ENCODE measurements at places on chromosomes 16 and 17.

DNA sequence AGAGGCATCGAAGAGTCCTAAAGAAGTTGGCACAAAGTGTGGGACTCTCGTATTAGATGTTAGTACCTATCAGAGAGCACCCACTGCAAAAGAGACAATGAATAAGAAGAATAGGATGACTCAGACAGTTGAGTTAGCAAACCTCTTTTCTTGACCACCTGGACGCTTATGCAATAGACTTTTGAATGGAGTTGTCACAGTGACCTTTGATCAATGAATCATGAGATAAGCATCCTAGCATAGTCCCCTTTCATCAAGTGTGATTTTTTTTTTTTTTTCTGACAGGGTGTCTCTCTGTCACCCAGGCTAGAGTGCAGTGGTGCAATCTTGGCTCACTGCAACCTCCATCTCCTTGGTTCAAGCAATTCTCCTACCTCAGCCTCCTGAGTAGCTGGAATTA lies 1417.9 kb upstream of the GOT2 start:
- DNase-seq, result no peak

- DNase-seq, result no peak
These were observed 34.3 kb downstream of the HEATR3 start for GRCh38 chr16:50099957-50100648.

DNA sequence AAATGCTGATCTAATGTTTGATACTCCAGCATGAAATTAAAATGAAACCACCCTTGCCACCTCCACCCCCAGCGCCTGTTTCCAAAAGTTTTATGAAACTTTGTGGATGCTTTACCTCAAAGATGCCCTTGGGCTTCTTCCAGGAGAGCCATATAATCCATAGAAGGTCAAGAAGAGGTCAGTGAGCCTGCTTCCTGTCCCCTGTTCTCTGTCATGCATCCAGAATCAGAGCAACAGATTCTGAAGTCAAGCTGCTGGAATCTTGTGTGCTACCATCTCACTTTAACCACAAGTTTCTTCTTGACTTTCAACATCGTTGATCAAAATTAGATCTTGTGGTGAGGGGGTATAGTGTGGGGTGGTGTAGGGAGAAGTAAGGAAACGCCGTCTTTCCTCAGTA lies 8.6 kb downstream of the GOSR2 start:
- DNase-seq, result no peak

GRCh38 chr16:2535625-2536013 lies 2.2 kb upstream of the PDPK1 start:
- DNase-seq, result peak; percentile 71

DNA sequence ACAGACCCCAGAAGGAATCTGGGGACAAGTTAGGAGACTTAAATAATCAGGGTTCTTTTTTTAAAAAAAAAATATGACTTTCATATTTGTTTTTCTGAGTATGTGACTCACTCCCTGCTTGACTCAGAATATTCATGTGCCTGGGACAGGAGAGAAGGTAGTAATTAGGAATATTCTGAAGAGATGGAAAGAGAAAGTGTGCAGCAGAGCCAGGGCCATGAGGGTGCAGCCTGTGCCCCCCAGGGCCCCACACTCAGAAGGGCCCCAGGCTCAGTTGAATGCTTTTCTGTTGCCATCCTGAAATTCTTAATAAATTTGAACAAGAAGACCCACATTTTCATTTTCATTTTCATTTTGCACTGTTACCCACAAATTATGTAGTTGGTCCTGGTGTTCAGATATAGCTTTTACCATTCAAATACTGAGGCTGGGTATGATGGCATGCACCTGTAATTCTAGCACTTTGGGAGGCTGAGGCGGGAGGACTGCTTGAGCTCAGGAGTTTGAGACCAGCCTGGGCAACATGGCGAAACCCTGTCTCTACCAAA lies 11.5 kb upstream of the LONP2 start:
- peak; percentile 4 for DNase-seq

DNA sequence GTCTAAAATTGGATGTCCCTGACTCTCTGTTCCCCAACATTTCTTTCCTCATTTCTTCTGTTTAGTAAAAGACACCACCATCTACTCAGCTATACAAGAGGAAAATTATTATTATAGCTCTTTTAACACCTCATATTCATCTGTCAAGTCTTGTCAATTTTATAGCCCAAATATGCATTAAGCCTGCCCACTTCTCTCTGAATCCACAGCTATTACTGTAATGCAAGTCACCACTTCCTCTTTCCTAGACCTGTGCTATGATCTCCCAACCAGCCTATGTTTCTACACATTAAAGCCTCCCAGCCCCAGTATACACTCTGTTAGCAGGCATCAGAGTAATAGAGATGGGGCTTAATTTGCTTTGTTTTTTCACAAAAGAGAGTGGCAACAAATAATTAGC lies 252.9 kb downstream of the GRIN2A start:
- DNase-seq, result no peak

GRCh38 chr16:80824623-80825364 lies 20.4 kb upstream of the CDYL2 start:
- peak; percentile 47 for DNase-seq

DNA sequence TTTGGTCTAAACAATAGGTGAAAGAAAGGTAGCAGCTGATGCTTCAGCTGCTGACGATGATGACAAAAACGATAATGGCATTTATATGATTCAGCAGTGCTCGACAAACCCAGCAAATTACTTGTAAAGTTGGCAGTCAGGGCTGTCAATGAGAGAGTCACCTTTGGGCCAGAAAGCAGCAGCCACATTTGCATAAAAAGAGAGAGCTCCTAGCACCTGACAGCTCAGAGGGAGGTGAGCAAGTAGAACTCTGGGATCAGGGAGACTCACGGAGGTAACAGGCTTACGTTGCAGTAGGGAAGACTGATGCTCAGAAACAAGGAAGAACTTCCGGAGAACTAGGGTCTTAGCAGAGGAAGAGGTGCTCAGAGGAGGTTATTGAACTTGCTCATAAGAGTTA lies 291.9 kb upstream of the ZFHX3 start:
- no peak for DNase-seq

DNA sequence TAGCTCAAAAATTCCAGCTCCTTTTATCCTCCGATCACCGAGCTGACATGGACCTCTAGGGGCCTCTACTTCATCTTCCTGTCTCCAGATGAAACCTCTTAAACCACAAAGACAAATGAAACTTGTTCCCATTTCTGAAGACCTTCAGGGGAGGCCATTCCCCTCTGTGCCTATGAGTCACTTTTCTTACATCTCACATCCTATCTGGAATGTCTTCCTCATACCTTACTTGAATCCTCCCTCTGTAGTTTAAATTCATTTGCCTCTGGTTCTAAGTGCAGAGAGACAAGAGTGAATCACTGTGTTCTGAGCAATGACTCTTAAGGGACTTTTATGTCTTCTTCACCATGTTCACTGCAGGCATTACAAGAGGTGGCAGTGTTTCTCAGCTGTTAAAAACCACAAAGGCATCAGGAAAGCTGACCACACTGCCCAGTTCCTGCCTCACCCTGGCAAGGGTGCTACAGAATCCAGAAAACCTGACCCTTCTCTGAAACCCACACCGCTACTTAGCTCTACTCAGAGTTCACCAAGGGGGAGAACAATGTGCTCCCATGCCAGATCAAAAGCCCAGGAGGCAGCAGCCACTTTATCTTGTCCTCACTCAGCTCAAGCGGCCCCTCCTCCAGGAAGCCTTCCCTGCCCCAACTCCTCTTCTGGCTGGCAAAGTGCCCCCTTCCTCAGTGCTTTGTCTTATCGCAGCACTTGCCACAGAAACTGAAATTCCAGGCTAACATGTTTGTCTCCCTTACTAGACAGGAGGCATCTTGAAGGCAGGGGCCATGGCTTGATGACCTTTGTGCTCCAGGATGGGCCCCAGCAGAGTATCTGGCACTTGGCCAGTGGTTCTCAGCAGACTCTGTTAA lies 6.4 kb downstream of the CUEDC1 start:
- DNase-seq, result peak; percentile 99

DNA sequence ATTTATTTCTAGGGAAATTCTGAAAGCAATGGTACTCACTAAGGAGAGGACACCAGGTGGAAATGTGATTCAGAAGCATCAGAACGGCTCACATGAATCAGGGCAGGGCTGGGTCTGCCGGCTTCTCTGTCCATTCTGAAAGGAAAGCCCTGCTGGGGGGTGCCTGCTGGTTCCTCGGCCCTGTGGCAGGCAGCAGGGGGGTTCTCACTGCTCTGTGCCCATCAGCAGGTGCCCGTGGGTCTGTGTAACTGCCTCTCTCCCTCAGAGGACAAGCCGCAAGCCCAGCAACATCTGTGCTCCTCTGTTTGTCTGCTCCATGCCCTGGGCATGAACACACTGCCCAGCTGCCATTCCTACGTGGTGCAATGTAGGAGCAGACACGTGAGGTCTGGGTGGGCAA lies 74.9 kb upstream of the ZNF423 start:
- DNase-seq, result no peak

- DNase-seq, result no peak
These were observed 45.0 kb downstream of the SLC5A11 start for GRCh38 chr16:24890746-24891145.

- no peak for DNase-seq
These were observed 186.7 kb downstream of the MSI2 start for GRCh38 chr17:57442914-57443571.

DNA sequence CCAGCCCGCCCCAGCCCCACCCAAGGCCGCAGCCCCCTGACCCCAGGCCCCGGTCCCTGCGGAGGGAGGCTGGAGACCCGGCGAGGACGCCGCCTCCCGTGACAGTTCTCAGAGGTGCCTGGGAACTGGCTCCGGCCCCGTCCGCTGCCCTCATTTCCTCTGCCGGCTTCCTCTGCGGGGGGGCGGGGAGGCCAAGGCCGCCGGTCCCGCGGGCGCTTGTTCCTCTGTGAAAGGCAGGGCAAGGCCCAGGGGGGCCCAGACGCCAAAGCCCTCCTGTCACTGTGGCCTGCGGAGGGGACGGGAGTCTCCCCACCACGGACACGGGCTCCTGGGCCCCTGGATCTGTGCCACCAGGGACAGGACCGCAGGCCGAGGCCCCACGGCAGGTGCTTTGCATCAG lies 5.0 kb upstream of the PVALEF start:
- DNase-seq, result no peak

- no peak for DNase-seq
These were observed 43.3 kb downstream of the POLR3K start for GRCh38 chr16:9903-10665.

DNA sequence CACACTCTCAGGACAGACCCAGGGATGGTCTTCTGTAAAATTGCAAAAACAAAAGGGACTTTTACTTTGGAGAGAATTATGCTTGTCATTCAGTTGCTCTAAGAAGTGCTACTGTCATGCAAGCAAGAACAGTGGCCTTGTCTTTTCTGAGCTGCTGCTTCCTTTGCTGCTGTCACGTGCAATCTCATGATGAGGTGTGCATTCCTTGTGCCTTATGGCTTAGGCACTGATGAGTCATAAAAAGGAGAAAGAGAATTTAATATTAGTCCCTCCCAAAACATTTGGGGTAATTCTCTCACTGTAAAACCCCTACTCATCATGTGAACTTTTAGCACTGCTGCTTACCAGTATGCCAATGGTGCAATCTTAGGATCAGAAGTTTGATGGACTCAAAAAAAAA lies 2051.3 kb downstream of the TP53TG3F start:
- DNase-seq, result no peak

DNA sequence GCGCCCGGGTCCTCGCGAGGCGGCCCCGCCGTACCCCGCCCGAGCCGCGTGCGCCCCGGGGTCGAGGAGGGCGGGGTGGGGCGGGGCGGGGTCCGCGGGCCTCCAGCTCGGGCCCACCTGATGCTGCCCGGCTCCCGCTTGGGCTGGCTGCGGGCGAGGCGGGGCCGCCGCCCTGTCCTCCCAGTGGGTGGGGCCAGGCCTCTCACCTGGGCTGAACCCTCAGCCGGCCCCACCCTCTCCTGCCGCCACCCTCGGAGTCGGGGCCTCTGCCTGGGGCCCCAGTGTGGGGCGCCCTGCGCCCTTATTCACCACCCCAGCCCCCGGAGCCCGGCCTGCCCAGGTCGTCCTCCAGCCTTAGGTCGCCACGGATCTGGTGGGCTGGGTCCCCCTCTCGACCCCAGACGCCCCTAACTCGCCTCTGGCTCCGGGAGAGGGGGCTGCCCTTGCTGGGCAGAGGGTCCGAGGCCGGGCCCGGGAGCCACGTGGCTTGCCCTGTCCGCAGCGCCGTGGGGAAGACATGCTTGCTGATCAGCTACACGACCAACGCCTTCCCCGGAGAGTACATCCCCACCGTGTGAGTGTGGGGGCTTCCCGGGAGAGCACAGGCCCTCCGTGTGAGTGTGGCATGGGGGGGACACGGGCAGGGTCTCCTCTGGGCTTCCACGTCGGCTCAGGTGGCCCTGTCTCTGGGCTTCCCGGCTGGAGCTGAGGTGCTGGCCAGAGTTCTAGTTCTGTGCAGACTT lies 578 bp downstream of the RAC3 start:
- no peak for DNase-seq

GRCh38 chr17:17382065-17382459 lies 78.9 kb downstream of the NT5M start:
- DNase-seq, result no peak

DNA sequence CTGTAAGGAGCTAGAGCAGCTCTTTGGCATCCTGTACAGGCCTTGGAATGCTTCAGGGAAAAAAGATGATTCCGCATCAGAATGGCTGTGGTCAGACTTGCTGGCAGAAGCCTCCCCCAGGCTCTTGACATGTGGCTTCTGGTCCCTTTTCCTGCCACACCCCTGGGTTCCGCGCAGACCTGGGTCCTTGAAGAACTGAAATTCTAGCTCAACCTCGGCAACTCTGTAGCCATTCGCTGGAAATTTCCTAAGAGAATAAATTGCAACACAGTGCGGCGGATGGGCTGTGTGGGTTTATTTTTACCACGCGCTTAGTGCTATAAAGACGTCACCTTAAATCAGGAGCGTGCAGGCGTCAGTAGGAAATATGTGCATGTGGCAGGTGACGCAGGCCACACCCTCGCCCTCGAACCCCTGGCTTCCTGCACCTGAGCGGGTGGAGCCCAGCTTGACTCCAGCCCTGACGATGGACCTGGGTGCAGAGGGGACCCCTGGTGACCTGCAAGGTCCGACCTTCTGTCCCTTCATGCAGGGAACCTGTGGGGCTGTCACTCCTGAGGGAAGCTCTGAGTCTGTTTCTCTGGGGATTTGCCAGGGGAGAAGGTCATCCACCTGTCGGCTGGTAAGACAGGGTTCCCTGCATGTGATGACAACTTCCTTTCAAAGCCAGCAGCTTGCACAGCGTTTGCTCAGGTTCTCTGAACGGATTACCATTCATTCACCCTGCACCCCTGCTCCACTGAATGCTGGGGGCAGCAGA lies 46.3 kb downstream of the METRNL start:
- DNase-seq, result no peak

- peak; percentile 87 for DNase-seq
These were observed 2.5 kb upstream of the CDYL2 start for GRCh38 chr16:80806927-80807340.

DNA sequence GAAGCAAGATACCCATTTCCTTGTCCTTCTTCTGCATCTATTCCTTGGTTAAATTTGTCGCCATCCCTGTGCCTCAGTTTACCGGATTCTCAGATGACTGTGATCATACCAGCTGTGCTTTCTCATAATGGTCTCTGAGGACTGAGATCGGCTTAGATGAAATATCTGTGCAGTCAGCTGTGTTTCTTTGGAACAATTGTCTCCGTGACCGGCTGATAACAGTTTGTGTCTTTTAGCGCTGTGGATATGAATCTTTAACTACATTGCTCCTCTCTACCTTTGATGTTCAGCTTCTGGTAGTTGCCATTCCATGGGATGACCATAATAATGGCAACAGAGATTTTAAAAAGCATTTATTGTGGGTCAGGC lies 473 bp downstream of the FTO start:
- no peak for DNase-seq

All from fibroblast of skin of right biceps (primary cell).